ENCODE measurements at places on chromosomes 6 and 20.

DNA sequence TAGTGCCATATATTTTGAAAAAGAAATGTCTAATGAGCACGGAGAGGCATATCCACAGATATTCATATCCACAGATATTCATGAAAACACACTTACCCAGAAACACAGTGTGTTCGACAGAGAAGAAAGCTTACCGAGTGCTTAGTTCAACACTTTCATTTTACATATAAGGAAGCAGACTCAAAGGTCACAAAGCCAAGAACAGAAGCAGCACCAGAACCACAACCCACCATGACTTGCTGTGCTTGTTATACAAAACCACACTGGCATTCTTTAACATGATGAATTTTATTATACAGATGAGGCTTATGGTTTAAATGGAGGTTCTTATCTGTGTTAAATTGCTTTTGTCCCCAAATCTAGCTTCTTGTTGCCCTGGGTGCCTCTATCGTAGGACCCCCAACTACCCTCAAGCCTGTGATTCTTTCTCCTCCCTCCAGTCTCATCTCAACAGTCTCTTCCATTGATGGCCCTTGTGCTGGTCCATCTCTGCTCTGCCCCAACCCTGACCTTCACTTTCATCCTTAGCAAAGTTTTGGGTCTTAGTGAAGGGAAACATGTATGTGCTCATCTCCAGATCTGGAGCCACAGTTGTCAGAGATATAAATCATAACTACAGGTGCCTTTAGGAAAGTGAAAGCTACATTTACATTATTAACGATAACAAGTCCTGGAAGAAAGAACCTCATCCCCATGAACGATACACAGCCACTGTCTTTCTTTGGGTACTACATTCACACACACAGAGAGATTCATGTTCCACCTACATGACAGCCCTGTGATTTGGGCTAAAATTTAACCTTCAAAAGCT lies 40.0 kb downstream of the SF3B5 start:
- no peak for DNase-seq

DNA sequence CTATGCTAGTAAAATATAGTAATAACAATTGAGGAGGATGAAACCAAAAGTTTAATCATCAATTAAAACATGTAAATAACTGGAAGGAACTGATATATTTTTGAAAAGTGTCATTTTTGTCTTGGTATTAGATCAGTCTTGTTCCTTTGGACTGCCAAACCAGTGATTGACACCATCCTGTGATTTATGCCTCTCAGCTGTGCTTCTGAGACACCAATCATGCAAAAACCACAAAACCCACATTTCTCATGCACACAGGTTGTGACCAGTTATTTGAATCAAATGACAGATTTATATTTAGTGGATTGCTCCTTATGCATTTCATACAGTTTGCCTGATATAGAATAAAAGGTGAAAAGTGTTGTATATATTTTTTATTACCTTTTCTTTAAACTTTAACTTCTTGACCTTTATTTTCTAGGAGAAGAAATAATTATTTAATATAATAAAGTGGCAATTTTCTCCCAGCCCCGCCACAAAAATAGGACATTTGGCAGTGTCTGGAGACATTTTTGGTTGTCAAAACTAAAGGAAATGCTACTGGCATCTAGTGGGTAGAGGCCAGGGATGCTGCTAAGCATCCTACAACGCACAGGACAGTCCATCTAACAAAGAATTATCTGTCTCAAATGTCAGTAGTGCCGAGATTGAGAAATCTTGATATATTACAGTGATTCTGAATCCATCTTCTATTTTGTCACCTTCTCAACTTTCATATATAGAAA lies 383.6 kb downstream of the BCKDHB start:
- no peak for DNase-seq

GRCh38 chr20:61674688-61675087 lies 391.0 kb downstream of the TAF4 start:
- no peak for DNase-seq

GRCh38 chr6:11198663-11199603 lies 33.5 kb downstream of the NEDD9 start:
- no peak for DNase-seq

GRCh38 chr20:58570204-58570859 lies 55.1 kb upstream of the APCDD1L start:
- DNase-seq: no peak

- DNase-seq: no peak
Observed at GRCh38 chr6:76574746-76575145, 502.3 kb upstream of the IMPG1 start.

- DNase-seq: no peak
Observed at GRCh38 chr20:2156224-2156623, 54.6 kb downstream of the STK35 start.

DNA sequence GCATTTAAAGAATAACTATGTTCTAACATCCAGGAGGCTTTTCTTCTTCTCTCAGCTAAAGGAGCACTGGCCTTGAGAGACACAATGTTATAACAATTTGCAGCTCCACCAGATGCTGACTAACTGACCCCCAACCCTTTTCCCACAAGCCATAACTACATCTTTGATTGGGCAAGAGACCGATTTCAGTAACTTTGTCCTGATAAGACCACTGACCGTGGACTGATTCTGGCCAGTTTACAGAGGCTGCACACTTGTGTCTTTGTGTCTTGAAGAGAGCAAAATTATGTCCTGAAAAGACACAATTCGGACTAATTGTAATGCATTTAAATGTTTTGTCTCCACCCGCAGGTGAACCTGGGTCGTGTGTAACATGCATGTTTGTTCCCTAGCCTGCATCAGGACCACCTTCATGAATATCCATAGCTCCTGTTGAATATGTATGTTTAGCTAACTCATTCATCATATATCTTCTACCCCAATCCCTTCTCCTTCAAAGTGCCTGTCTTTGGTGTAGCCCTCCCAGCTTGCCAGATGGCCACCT lies 22.3 kb downstream of the ABRACL start:
- DNase-seq: no peak

GRCh38 chr20:4957939-4958362 lies 43.4 kb downstream of the SLC23A2 start:
- no peak for DNase-seq

GRCh38 chr6:3438190-3439167 lies 18.4 kb downstream of the SLC22A23 start:
- DNase-seq: no peak

DNA sequence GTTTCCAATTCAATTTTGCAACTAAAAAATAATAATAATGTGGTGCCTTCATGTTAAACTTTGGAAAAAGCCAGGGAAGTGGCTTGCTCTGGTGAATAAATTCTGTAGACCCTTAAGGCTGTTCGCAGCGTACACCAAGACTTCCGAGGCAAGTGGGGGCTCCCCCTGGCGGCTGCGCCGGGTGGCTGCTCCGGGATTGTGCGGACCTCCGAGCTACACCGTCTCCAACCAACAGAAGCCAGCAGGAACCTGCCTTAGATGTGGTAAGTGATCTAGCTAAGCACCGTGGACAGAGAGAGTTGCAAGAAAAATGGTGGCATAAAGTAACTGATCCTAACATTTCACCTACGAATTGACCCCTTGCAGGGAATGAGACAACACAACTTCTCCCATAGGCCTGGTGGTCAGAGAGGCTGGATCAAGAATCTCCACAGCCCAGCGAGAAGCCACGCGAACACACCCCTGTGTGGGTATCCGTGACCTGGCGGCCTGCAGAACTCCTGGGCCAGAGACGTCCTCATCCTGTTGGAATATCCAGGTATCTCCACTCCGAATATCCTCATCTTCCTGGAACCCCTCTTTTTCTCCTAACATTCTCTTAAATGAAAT lies 69.6 kb downstream of the TBXT start:
- DNase-seq: no peak

GRCh38 chr20:45518282-45518681 lies 2.9 kb upstream of the SPINT3 start:
- no peak for DNase-seq

GRCh38 chr6:144335311-144335861 lies 50.3 kb downstream of the UTRN start:
- no peak for DNase-seq

DNA sequence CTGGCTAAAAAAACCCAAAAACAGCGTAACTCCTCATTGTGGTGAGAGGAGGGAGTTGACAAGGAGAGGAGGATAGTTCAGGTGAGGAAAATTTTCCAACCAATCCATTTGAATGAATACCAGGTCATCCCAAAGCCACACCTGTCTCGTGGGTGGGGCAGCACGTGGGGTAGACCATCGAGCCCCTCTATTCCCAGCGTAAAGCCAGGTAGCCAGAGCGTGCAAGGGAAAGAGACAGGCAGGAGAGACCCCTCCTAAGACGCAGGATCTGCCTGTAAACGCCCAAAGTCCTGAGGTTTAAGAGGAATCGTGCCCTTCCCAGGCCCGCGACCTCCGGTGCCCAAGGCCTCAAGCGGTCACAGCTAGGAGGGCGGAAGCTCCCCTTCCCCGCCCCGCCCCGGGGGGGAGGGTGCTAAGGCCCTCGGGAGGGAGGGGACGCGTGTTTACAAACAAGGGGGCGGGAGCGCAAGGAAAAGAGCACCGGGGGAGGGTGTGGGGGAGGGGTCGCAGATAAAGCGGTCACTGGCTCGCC lies 712 bp downstream of the RXRB start:
- no peak for DNase-seq

GRCh38 chr20:38926934-38927616 lies 858 bp downstream of the FAM83D start:
- no peak for DNase-seq

DNA sequence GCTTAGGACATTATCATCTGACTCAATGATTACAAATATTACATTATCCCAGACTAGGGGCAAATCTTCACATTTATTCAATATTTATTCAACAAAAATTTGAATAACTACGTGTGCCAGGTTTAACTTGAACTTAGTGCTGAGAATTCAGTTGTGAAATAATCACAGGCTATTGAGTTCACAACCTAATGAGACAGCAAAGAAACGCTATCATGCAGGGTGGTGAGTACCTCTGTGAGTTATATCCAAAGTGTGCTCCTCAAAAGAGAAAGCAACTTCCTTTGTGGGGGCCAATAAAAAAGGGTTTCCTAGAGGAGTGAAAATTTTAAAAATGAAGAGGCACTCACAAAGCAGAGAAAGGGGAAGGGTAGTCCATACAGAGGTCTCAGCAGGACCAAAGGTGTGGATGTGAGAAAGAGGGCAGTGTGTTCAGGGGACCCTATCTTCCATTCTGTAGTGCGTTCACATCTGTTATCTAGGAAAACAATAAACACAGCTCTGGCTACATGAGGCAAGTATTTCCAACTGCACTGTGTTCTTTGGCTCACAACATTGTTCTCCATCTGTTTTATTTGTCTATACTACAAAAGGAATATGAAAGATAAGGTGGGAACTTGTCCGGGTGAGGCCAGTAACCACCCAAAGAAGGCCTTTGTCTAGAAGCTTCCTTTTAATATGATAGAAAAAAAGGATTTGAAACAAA lies 155.4 kb upstream of the MARCKS start:
- no peak for DNase-seq

GRCh38 chr6:108071736-108072276 lies 2.7 kb downstream of the OSTM1 start:
- DNase-seq: no peak

GRCh38 chr20:23356203-23356602 lies 5.6 kb downstream of the NXT1 start:
- DNase-seq: no peak

DNA sequence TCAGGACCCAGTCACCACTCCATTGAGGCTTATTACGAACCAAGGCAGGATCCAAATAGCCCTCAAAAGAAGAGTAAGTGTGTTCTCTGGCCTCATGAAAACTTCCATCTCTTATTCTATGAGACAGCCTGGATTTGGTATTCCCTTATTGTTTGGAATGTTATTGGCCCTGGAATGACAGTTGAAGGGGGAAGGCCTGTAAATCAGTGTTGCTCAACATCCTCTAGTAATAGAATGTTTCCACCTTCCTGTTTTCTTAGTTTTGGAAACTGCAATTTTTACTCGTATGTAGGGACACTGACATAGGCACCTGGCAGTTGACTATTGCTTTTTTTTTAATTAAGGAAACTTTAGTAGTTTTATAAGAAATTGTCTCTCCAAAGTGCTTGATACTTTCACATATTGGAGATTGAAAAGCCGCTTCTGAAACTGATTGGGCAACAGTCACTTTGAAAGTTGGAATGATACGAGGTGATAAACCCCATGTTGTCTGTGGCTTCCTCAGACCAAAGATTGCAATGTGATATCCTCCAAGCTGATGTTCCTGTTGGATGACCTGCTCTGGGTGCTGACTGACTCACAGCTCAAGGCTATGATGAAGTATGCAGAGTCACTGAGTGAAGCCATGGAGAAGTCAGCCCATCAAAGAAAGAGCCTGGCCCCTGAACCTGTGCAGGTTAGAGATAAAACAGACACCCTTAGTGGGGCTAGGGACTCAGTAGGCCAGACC lies 43.1 kb downstream of the BLTP3A start:
- DNase-seq: peak; percentile 30

GRCh38 chr6:42532038-42532669 lies 31.7 kb upstream of the UBR2 start:
- DNase-seq: no peak

GRCh38 chr6:145699462-145699861 lies 35.9 kb downstream of the EPM2A start:
- peak; percentile 10 for DNase-seq

- DNase-seq: no peak
Observed at GRCh38 chr6:82617648-82618047, 254.0 kb downstream of the TPBG start.

DNA sequence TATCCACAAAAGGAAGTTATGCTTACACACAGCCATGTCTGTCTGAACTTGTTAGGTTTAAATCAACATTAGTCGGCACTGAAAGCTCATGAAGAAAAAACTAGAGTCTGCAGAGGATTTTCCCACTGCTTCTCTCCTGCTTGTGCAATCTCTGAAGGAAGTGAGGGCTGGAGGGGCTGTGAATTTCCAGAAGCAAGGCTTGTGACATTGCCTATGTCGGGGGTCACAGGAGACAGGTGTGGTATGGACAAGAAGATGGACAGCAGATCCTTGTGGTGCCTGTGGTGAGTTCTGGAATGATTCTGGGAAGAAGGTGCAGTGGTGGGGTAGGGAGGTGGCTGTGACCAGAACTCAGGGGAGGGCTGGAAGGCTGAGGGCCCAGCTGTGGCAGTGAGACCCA lies 84.3 kb upstream of the TRAF3IP2 start:
- no peak for DNase-seq

DNA sequence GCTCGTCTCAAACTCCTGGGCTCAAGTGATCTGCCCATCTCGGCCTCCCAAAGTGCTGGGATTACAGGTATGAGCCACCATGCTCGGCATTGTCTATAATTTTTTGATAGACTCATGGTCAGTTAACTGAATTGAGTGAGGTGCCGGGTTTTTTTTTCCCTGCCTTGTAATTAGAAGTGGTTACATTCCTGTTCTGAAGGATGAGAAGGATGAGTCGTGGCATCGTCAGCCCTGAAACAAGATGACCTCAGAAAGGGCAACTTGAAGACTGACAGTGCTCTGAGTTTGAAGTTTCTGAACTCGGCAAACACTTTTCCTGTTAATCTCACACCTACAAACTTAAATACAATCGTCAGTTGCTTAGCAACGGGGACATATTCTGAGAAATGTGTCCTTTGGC lies 158.7 kb upstream of the PDE10A start:
- DNase-seq: no peak
